ENCODE measurements at places on chromosomes 4 and X.

DNA sequence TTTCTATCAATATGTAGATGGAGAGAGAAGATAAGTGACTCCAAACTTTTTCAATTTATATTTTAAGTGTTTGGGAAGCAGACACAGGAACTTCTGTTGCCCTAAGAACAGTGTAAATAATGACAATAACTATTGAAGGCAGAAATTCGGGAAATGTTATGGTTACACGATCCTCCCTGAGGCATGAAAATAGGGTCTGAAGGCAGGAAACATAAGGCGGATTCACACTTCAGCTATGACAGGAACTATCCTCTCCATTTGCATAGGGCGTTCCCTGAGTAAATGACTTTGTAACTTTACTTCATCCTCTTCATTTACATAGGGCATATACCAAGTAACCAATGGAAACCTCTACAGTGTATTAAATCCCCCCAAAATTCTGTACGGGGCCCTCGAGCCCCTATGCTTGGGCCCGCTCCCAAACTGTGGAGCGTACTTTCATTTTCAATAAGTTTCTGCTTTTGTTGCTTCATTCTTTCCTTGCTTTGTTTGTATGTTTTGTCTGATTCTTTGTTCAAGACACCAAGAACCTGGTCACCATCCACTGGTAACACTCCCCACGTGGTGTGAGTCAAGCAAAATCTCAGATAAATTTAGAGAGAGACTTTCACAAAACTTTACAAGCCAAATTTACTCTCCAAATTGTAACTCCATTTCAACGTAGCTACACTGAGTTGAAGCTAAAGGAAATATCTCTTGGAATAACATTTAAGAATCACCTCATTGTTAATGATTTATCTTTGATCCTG is 2504.3 kb downstream of the ARAP2 start:
- DNase-seq, result no peak

DNA sequence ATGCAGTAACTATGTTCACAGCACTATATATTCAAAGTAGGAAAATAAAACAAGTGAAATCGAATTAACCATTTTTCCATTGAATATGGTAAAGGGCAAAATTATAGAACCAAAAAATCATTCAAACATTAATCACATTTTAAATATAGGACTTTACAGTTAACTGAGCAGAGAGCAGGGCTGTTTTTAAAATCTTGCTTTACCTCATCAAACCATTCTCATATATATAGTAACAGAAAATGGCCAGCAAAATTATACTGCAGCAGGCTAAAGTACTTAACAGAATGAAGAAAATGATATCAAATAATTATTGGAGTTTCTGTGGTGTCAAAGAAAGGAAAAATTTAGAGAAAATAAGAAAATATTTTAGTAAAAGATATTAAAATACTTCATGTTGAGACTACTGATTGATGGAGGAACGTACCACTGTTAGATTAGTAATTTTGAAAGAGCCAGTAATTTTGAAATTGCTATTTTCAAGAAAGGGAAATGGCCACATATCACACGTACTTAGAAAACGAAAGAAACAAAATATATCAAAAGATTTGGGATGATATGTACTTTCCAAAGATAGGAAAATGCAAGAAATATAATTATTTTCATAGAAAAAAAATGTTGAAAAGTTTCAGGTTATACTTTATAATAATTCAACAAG is 813.7 kb downstream of the DMD start:
- no peak for DNase-seq

- DNase-seq, result no peak
Observed at GRCh38 chr4:20890761-20891160, 190.5 kb downstream of the PACRGL start.

GRCh38 chrX:150765782-150766350 is 72.7 kb downstream of the MTMR1 start:
- DNase-seq, result no peak

All from NCI-H187 (cell line).